Lung (tissue), 17 donors: ENCODE measurements at places on chromosomes 11 and 22.
A peak's percentile ranks its signal among the peaks of the same experiment; 100 is the strongest.

DNA sequence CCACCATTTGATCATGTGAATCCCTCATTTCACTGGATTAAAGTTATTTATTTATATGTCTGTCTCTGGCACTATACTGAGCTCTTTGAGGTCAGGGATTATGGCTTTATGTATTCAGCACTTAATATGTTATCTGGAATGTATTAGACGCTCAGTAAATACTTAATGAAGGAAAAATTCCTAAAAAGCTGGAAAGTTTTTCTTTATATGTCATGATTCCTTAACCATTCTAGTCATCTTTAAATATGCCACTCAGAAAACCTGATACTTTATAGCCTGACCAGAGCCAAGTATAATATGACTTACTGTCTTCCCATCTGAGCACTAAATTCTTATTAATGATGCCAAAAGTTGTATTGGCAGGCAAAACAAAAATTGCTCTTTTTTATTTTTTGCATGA, 27.1 kb downstream of the RNF169 start:
- DNase-seq, result no peak

- DNase-seq, result no peak
These were observed 54.2 kb downstream of the OTOG start for GRCh38 chr11:17601256-17601671.

DNA sequence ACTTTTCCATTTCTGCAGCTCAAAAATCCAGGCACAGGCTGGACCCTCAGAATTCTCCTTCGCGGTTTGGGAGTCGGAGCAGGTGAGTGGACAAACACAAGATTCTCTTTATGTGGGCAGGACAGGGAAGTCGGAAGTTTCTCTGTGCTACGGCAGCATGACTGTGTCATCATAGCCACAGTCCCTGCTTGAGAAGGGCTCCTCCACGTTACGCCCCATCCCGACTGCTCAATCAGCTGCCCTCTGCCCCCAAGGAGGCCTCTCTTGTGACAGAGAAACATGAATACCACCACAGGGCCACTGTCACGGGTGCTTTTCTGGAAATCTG, 89.0 kb upstream of the SHISAL1 start:
- DNase-seq, result no peak

DNA sequence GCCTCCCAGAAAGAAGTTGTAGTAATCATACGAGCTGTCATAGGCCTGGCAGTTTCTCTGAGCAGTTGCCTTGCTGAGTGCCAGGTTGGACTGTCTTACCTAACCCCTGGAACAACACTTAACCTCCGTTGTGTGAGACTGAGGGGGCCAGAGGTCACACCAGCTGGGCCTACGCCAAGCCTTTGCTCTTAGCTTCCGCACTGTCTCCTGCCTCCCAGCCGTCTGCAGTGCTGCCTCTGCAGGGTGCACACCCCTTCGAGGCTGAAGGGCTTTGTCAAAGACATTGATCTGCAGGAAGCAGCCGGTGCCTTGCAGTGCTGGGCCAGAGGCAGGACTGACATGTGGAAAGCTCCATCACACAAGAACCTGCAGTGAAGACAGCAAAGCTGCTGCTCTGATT, 16.7 kb downstream of the TAB1 start:
- DNase-seq, result no peak

- no peak for DNase-seq
These were observed 12.2 kb upstream of the MFNG start for GRCh38 chr22:37498289-37498909.

- DNase-seq, result no peak
These were observed 52.8 kb downstream of the LRRC32 start for GRCh38 chr11:76617553-76618265.

GRCh38 chr11:15575409-15575808, 460.7 kb downstream of the INSC start:
- DNase-seq, result no peak

GRCh38 chr11:33701302-33702230, 940 bp upstream of the C11orf91 start:
- DNase-seq, result peak; percentile 93

DNA sequence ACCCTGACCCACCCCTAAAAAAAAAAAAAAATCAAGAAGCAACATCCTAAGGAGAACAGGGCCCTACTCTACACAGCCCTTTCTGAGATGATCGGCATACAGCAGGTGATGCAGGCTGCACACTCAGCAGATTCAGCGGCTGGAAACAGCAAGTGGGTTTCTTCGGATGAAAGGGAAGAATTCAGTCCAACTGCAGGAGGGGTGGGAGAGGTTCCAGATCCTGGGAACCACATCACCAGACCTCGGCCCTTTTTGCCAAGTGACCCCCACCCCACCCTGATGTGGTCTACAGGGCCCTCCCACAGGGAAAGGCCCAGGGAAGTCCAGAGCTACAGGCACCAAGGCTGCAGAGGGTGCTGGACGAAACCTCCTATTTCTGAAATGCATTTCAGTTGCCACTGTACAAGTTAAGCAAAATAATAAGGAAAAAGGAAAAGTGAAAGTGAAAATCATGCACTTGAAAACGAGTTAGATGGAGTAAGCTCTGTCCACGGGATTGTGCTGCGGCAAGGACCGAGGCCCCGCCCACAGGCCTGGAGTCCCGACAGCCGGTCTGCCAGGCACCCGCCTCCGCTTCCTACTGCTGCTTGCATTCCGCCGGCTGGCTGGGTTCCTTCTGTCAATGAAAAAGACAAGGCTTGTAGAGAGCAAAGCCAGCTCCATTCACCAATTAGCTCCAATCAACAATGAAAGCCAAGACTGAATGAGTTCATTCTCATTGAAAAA, 16.0 kb upstream of the PHLDA2 start:
- peak; percentile 92 for DNase-seq

DNA sequence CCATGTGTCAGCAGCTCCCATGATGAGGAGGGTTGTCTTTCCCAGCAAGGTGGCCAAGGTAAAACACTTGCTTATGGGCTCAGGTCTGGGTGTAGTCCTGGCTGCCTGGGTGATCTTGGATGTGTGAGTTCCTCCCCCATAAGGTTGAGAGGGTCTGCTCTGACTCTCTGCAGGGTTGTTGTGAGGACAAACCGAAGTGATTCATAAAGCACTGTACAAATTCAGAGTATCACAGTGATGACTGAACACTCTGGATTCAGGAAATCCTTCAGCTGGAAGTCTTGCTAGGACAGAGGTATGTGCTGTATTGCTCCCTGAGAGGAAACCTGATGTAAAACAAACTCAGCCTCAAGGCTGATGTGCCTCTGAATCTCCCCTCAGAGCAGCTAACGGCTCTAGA, 220.9 kb upstream of the PITPNB start:
- DNase-seq, result no peak

GRCh38 chr22:23850136-23850611, 7.5 kb upstream of the SLC2A11 start:
- DNase-seq, result no peak

DNA sequence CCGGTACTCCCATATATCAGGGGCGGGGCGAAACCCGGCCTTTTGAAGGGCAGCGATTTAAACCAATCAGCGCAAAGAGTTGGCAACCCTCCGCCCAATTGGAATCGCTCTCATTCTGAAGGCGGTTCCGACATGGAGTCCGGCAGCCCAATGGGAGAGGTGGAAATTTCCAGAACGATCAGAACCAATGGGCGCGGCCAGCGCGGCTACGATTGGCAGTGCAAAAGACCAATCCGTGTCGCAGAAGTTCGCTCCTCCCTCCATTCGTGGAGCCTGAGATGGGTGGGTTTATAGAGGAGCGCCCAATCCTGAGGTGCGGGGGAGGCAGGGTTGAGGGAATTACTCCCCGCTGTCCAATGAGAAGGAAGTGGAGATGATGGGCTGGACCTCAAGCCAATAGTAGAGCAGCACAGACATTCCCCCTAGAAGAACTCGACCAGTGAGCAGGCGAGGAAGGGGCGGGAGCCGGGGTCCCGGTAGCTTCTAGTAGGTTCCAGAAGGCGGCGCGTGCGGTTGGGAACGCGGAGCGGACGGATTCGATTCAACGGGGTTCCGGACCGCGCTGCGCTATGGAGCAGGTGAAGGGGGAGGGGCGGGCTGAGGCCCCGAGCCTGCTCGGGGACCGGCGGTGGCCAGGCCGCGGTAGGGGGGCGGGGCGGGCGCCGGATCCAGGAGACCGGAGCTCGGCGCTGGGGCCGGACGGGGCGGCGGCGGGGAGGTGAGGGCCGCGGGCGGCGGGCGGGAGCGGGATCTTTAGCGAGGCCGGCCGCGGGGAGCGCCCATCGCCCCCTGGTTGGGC, at the start of gene STIP1:
Gene STIP1 (plus strand): TSS at position 479 of the 799 bp plus-strand sequence. CDS start 91 bp downstream, at position 570.
- peak; percentile 100 for DNase-seq

DNA sequence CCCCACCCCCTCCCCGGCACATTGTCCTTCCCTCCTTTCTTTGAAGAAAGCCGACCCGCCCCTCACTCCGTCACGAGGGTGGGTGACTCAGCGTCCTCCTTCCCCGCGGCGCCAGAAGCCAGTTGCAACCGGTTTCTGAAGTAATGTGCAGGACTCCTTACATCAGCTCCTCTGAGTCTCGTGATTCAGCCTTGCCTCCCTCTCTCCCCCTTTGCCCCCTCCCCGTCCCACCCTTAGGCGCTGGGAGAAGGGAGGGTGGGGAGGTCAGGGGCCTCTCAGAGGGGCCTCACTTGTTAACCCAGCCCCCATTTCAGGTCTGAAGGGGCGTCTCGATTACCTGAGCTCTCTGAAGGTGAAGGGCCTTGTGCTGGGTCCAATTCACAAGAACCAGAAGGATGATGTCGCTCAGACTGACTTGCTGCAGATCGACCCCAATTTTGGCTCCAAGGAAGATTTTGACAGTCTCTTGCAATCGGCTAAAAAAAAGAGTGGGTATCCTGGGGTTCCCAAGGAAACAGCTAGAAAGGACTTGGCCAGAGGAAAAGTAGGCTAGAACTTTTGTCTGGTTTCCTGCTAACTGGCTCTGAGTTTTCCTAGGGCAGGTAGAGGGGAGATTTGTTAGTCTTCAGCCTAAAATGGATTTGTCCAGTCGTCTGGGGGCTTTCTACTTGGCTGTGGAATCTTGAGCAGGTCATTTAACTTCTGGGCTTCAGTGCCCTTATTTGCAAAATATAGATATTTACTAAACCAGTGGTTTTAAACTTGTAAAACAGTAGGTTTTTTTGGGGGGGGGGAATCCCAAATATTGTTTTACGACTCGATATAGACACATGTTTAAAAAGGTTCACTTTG, 1.1 kb downstream of the SLC3A2 start:
- DNase-seq, result peak; percentile 98

GRCh38 chr22:39297490-39298240, 21.8 kb downstream of the RPL3 start:
- DNase-seq, result no peak

- DNase-seq, result peak; percentile 71
These were observed 1068.8 kb downstream of the DLG2 start for GRCh38 chr11:84558085-84558905.

DNA sequence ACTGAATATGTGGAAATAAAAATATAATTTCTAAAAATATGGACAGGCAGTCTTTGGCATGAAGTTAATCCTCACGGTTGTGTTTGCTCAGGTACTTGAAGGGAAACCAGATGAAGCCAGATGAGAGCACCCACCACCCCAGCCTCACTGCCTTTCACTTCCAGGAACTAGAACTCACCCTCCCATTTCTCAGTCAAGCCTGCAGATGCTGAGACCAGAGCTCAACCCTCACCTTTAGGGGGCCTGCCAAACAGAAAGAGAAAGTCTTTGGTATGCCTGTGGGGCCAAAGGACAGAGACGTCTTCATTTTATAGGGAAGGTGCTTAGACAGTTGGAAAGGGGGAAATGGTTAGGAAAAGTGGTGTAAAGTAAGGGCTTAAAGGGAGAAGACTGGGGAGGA, 252.8 kb upstream of the PLET1 start:
- no peak for DNase-seq

- DNase-seq, result no peak
These were observed 616 bp downstream of the OR10S1 start for GRCh38 chr11:123976770-123977560.

- no peak for DNase-seq
These were observed 27.2 kb downstream of the PARVG start for GRCh38 chr22:44207981-44208317.

DNA sequence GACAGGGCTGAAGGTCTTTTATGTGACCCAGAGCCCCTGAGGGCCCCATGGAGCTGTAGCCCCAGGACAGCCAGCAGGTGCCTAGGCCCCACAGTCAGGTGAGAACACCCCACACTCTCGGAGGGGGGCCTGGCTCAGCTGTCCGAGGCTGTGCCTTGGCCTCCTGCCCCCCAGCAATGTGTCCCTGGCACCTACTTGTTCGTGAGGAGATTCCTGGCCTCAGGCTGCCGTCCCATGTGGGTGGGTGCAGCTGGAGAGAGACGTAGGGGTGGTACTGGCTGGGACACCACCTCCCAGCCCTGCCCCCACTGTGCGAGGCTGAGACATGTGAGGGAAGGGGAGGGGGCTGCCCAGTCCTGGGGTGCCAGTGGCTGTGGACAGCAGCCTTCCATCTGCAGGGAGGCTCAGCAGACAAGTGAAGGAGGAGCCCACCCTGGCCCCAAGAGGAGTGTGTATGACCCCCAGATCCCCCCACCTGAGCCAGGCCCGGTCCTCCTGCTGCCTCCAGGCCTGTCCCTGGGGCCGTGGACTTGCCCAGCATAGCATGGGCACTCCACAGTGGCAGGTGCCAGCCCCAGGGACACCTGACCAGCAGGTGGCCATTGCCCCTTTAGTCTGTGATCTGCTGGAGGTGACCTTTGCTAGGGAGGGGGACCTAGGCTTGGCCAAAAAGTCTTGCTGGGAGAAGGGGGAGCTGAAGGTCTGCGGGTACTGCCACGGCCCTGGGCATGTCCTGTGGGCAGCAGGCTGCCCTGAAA, 17.0 kb downstream of the IL17REL start:
- no peak for DNase-seq

- no peak for DNase-seq
These were observed 64.6 kb downstream of the ARFGAP3 start for GRCh38 chr22:42792453-42792908.

DNA sequence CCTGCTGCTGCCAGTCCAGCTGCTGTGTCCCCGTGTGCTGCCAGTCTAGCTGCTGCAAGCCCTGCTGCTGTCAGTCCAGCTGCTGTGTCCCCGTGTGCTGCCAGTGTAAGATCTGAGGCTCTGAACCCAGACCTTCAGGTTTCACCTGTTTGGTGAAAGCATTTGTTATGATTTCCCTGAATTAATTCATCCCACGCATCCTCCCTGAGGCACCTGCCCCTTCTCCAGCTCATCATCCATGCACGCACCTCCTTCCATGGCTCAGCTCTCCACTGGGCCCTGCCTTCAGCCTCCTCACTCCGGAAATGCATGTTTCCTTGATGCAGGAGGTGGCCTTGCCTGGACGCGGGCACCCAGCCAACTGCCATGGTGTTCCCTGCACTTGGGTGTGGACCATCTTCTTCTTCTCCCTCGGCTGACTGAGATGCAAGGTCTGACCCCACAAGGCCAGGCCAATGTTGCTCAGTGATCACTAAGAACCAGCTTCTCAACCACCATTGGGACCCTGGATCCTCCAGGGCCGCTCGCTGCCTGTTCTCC, 788 bp downstream of the KRTAP5-10 start:
- DNase-seq, result no peak
